ENCODE measurements at places on chromosomes 2 and 18.

DNA sequence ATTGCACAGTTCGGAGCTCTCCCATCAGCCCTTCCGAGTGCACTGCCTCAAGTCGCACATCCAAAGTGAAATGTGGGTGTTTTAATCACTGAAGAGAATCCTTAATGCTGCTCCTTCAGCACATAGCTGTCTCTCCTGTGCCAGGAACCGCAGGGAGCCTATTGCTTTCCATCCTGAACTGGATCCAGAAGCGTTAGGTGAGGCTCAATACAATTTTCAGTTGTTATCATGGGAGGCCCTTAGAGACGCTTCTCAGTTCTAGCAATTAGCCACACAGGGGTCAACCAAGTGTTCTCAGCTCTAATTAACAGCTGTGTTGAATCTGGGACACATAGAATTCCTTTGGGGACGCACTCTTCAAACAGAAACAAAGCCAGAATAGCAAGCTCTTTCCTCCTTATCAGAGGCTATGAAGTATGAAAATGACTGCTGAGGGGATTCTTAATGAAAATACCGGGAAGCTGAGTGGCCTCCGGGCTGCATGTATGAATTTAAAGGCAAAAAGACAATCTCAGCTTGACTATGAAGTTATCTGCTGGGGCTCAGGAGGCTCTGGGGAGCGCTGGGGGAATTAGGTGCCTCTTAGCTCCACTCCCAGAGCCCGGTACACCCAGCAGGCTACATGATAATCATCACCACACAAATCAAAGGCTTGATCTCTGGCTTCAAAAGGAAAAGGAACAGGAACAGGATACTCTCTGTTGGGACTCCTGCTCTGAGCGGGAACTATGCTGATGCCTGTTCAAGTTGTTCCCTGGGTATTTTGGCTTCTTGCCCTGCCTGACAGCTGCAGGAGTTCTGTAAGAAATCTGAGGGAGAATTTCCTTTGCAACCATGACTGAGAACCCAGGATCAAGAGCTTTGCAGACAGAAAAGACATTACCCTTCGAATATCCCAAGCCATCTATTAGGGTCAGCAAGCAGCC is 55.4 kb upstream of the NCOA1 start:
- peak; percentile 31 for DNase-seq

DNA sequence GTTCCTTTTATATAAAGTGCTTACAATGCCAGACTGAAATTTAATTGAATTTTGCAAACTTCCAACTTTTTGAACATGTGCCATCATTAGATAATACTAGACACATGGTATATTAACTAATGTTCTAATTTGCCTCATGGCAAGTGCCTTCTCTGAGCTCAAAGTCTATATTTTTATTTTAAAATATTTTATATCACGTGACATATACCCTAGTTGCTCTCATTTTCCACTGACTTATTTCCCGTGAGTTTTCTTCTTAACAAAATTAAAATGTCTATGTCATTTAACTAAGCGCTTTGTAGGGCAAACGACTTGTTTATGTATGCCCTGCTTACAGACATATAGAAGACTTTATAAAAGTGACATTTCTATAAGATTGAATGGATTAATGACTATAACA is 509.6 kb upstream of the SYT4 start:
- no peak for DNase-seq

DNA sequence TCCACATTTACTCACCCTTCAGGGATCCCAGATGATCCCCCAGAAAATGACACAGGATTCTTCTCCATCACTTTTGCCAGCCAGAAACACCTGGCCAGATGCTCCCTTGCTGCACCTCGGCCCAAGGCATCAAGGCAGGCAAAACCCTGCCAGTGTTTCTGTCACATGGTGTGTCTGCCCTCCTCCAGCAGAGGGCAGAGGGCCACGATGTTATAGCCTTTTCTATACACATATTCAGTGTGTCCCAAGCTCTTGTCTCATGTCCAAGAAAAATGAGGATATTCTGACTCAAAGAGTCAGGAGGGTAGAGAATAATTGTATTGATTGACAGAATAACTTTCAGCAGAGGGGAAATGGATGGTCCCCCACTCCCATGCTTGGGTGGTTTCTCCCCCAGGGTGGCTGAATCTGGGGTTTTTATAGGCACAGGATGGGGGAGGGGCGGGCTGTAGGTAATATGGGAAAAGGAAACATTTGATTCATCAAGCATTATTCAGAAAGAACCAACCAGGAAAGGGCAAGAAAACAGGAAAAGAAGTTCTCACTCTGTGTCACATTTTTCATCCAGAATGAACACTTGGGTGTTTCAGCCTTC is 933.9 kb downstream of the TRIB2 start:
- no peak for DNase-seq

DNA sequence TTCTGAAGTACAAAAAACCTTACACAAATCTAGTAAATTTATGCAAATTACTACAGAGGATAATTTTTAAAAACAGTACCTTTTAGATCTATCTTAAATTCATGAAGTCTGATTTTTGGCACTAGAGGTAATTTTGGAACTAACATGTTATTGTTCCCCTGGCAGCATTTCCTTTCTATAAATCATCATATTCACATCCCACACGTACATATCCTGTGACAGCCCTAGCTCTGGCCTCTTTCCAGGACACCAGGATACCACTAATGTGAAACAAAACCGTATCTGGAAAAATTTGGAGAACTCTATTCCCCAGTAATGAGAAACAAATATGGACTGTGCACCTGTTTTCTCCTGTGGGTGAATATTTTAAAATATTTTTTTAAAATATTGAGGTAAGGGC is 14.0 kb upstream of the BIRC6 start:
- no peak for DNase-seq

DNA sequence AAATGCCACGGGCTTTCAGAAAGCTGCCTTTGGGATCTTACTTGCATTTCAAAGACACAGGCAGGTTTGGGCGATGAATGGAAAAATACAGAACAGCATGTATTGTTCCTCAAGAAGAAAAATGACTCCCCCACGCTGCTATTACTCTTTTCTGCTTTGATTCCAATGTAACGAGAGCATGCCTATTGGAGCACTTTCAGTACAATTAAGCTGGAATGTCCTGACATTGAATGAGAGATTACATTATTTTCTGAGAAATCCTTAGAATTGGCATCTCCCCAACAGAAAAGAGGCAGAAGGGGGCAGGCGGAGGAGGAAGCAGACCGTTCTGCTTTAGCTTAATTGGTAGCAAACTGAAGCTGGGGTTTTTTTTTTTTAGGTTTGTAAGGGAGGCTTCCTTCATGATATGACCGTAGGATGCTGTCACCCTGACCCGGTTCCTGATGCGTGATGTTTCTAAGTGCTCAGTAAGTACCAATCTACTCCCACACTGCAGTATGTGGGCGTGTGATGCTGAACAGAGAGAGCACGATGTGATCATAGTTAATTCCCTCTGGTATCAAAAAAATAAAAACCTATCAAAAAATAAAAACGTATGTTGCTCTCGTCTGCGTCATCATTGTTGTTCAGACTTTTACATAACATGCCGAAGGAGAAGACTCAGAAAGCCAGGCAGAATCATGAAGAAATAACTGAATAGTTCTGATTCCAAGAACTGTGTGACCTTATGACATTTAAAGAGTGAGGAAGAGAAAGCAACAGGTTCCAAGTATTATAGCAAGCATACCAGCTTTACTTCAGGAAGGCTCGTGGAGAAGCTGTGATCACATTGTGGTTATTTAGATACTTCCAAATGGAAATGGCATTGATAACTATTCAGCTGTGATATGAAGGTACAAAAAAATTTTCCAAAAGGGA is 40.5 kb downstream of the LONRF2 start:
- no peak for DNase-seq

Measured in NCI-H2107 (cell line).